ENCODE measurements at places on chromosomes 4 and X. TPM values are rescaled to one million over a fixed set of nuclear protein-coding genes. Genes with fewer than 3 reads are reported as not detected.

- no peak for DNase-seq
Observed at GRCh38 chrX:97628807-97629596, 745.3 kb downstream of the RPA4 start.

DNA sequence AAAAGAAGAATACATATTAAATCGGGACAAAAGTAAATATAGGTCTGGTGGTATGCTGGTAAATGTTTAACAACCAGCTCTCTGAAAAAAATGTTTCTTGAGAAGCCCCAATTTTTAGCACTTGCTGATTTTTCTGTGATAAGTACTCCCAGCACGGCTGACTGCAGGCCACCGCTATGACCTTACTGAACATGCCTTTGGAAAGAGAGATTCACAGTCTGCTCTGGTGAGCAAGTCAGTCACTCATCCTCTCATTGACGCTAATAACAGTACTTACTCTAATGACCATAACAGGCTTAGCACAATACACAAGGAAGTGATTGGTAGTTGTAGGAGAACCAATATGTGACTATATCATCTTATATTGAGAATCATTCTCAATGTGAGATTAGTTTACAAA, 98.9 kb upstream of the BLTP1 start:
- DNase-seq: no peak

- peak; percentile 37 for DNase-seq
Observed at GRCh38 chrX:115642895-115643530, 82.0 kb downstream of the PLS3 start.

The RHOH gene
- total RNA-seq: 26.3 TPM

DNA sequence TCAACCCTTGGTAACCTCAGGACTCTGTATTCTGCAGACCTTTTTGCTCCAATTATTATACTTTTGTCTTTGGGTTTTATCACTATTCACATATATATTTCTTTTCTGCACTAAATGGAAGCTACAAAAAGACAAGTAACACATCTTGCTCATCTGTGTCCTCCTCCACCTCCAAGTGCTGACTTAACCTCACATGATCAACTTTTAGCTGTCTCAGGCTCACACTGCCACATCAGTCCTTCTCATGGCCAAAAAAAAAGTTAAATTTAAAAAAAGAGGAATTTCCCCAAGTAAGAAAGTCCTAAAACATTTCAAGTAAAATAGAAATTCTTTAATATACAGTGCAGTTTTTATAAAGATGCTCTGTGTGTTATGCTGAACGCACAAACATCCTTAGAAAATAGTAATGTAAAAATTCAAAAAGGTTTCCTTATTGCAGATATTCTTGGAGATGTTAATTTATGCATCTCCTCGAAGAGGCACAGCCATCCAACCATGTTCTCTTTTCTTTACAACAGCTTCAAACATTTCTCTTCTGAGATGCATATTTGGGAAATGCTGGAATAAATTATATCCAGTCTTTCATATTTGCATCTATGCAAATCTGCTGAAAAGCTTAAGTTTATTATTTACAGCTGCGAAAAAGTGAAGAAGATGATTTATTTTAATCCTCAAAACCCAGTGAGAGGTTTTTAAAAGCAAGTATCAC, 37.6 kb downstream of the ARAP2 start:
- DNase-seq: no peak

DNA sequence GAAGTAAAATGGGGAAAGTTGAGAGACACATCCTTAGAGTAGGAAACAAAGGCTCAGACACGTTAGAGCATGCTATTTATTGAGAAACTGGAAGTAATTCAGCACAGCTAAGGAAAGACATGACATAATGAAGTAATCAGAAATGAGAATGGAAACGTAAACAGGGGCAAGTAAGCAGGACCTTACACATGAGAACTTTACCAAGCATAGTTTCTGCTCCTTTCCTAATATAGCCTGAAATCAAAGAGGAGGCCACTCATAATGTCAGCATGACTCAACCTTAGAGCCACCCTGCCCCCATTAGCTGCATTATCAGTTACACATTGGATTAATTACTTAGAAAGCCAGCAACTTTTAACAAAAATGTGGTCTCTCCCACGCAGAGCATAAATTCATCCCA, 558.3 kb upstream of the GRIA3 start:
- DNase-seq: no peak

DNA sequence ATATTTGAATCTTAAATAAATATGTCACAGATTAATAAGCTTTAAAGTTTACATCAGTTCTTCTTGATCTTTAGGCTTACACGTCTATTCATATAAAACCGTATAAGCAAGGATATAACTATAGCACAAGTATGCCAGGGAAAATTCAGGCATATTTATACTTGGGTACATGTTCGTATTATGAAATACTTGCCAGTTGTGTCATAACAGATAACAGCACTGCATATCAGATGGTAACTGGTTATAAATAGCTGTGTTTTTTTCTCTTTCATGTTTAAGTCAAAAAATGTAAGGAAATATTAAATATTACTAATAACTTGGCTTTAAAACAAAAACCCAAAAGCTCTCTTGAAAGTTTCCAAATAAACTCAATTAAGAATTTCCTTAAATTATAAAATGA, 17.5 kb downstream of the BRWD3 start:
- no peak for DNase-seq

DNA sequence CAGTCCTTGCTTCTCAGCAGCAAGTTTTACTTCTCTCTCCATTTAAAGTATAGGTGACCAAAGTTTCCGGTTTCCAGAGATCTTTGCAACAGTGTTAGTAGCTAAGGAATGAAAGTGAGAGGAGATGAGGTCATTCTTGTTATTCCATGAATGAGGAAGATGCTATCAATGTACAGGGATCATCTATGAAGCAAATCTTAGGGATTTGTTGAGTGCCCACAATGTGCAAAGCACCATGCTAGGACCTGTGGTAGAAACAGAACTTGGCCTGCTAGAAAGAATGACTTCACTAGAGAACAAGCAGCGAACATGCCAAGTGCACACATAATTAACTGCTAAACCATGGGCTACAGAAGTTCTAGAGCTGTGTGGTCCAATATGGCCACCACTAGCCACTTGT, 112.5 kb downstream of the MID1 start:
- no peak for DNase-seq
